ENCODE measurements at places on chromosomes 7 and 10.

- DNase-seq: no peak
Measured at GRCh38 chr10:132885451-132886210, 56.7 kb downstream of the CFAP46 start.

- no peak for DNase-seq
Measured at GRCh38 chr10:95864906-95865813, 42.6 kb upstream of the CC2D2B start.

DNA sequence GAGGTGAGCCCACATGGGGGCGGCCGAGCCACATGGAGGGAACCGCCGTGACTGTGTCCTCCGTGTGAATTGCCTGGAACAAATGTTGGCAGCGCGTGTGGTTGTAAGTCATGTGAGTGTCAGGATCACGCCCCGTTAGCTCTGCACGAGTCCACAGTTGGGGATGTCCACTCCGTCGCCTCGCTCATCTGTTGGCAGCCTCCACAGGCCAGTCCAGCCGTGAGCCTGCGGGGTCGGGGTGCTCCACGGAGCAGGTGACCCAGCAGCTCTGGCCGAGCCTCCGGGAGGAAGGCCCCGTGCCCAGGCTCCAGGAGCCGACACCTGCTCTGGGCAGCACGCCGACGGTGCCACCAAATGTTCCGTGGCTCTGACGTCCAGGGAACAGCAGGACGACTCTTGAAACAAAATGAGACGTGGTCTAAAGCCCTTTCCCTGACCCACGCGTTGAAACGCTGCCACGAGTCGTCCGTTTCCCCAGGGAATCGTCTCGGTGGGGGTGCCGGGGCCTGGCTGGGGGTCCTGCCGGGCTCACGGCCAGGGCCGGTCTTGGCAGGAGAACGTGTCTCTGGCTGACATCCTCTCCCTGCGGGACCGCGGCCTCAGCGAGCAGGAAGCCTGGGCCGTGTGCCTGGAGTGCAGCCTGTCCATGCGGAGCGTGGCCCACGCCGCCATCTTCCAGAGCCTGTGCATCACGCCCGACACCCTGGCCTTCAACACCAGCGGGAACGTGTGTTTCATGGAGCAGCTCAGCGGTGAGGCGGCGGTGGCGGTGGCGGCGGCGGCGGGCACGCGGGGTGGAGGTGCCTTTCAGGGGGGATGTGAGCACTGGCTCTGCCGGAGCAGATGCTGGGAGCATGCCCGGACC is 7.0 kb downstream of the KNDC1 start:
- DNase-seq: no peak

- DNase-seq: no peak
Measured at GRCh38 chr7:84200859-84201258, 6.3 kb upstream of the SEMA3A start.

GRCh38 chr10:8278099-8278498 is 223.6 kb downstream of the GATA3 start:
- no peak for DNase-seq

GRCh38 chr10:2985729-2986232 is 81.6 kb upstream of the PFKP start:
- no peak for DNase-seq

DNA sequence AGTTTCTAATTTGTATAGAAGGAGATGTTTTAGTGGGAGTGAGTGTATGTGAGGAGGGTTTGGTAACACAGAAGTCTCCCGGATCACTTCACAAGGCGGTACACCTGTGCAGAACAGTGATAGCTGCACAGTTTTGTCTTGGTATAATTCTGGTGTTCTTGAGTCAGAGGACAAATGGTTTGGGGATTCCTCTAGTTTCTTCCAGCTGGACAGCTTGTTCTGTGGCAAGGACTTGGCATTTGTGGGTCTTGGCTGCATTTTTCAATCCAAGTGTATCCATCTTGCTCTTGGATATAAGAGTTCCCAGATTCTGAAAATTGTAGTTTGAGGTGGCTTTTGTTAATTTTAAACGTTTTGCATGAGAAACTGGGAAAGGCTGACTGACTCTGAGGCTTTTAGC is 135.7 kb downstream of the AHR start:
- no peak for DNase-seq

- no peak for DNase-seq
Measured at GRCh38 chr7:105352018-105352612, 36.6 kb downstream of the SRPK2 start.

GRCh38 chr7:146175716-146176115 is 59.1 kb downstream of the CNTNAP2 start:
- DNase-seq: no peak

DNA sequence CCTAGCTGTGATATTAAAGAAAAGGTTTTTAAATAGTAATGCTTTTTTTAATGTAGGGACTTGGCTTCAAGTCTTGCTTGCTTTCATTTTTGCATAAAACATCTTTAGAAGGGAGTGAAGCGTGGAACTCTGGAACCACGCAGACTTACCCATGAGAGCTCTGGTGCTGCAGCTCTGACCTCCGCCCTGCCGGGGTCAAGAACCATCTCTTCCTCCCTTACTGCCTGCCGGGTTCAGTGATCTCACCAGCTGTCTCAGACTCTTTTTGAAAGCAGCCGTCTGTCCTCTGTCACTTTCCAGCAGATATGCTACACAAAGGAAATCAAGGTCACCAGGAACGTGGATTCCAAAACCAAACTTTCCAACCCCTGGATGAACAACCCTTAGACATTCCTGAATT is 353.8 kb downstream of the GPR37 start:
- no peak for DNase-seq

GRCh38 chr10:23406409-23406808 is 32.5 kb upstream of the OTUD1 start:
- no peak for DNase-seq

DNA sequence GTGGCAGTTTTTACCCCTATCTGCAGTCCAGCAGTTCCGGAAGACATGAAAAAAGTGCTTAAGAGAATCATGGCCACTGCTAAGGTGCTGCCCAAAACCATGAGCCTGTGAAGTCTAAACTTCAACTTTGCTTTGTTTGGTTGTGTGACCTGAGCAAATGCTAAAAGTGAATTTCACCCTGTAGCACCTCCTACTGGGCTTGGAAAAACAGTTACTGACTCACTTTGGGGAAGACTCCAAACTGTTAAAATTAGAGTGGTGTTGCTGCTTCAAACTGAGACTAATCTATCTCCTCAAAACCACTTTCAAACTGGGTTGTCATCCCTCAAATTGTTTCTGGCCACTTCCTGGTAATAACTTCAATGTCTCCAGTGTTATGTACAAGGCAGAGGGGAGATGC is 21.3 kb downstream of the MKX start:
- no peak for DNase-seq

DNA sequence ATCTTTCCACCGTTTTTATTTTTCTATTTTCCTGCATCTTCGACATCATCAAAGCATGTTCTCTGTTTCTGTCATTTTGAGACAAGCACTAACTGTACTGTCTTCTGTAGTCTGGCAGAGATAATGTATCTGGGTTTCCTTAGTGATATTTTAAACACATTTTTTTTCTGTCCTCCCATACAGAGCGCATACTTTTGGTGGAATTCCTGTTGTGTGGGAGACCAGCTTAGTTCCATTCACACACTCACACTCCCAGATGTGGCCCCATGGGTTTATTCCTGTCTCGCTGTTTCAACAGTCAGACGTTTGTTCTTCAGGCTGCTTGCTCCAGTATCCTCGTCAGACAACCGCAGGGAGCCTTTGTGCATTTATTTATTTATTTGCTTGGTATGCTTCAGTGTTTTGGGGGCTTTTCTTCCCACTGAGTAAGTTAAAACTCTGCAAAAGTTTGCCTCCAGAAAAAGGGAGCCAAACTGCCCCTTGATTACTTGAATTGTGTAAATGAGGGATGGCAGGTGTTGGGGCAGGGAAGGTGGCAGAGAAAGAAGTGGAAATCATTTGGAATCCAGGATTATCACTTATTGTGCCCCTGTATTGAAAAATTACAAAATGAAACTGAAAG is 456.8 kb upstream of the KLF6 start:
- DNase-seq: no peak

GRCh38 chr7:50267525-50268041 is 36.9 kb upstream of the IKZF1 start:
- no peak for DNase-seq

DNA sequence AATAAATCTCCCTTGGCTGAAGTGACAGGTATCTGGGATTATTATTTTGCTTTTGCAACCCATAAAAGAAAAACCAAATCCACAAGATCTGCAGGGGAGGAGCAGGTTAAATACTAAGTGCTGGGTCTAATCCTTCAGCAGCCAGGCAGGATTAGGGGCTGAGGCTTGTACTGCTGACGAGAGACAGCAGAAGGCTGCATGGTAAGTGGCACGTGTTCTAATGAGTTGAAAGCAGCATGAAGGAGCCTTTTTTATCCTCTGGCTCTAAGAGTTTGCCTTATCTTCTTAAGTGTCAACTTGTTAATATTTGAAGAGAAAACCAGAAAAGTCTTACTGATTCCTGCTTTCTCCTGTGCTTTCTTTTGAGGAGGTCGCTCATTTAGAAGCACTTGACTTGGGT is 50.0 kb downstream of the LYZL2 start:
- no peak for DNase-seq

DNA sequence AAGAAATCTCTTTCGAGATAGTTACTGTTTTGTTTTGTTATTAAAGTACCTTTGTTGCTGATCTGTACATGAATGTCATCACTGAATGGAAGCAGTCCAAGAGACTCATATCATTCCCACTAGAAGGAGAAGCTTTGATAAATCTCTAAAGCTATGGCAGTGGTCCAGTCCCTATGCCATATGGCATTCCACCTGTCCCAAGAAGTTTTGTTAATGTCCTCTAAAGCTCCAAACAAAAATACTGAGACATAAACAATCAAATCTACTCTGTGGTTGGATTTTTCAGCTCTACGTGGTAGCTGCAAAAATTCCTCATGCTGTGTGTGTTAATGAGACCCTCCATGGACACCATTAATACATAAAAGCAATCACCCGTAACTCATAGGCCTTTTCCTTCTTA is 94.1 kb downstream of the LRRN3 start:
- no peak for DNase-seq

DNA sequence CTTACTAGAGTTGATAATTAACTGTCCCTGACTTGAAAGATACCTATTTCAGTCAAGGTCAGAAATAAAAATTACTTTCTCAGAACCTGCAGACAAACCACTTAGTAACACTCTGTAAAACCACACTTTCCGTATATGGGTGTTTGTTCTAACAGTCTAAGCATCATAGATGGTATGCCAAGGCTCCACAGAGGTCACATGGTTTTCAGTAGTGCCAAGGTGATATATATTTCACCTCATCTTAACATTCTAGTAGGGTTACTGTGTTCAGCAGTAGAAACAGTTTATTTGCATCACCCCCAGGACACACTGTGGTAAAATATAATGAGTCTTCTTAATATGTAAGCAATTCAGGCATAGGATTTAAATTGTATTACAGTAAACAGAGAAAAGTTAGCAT is 61.5 kb downstream of the KCND2 start:
- DNase-seq: no peak

DNA sequence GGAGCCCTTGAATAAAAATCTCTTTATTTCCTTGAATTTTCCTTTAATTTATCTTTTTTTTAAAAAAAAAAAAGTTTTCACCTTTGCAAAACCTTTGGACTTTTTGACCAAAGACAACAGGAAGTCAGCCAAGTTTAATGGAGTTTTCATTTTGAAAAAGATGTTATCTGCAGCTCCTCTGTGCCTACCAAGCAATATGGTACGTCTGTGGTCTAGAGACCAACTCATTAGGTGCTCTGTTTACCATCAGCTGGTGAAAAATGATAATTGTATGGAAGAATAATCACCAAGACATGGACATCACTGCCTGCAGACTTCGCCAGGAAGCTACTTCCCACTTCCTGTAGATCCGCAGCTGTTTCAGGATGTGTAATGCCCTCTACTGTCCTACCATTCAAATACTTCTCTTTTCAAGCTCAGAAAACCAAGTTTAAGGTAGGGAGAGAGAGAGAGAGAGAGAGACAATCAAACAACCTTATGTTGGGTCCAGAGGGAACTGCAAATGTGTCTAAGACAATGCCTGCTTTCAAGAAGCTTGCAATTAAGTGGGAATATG is 18.7 kb downstream of the PLXNA4 start:
- DNase-seq: no peak

DNA sequence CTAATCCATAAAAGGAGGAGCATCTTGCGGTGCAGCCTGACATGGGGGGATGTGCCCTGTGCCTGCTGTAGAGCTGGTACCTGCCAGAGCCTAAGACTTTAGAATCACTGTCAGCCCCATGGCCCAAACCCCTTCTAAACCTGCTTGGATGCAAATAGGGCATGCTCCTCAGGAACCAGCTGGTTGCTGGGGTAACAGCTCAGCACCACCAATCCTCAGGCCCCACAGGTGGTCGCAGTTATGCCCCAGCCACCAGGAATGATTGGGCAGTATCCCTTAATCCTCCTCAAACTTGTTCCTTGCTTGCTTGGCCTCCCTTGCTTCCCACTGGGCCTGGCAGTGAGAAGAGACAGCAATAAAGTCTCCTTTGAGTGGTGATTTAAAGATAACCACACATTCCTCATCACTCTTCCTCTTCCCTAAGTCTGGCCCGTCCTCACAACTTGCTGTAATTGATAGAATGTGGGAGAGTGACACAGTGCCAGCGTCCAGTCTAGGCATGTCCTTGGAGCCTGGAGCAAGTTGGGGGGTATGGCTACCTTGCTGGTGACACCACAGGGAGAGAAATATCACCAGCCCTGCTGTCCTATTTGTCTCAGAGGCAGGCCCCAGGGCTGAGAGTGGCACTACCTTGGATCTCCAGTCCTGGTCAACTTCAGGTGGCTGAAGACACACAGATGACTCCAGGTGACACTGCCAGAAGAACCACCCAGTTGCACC is 43.0 kb downstream of the VSTM4 start:
- DNase-seq: no peak

DNA sequence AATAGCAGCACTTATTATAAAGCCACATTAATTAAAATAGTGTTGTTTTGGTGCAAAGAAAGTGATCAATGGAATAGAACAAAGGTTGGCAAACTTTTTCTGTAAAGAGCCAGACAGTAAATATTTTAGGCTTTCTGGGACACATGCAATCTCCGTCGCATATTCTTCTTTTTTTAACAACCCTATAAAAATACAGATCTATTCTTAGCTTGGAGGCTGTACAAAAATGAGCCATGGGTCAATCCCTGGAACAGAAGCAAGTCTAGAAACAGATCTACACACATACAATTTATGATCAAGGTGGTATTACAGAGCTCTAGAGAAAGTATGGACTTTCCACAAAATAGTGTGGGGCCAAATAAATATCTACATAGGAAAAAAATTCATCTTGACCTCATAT is 71.8 kb downstream of the ARHGAP21 start:
- no peak for DNase-seq
